Kidney (tissue), 22 donors: ENCODE measurements at places on chromosomes 6 and 20. TPM values are rescaled to one million over a fixed set of nuclear protein-coding genes. Genes with fewer than 3 reads are reported as not detected.

Gene GRM1
- 0.82 TPM for polyA plus RNA-seq

Gene SNAP25
- polyA plus RNA-seq, result 1.4 TPM

DNA sequence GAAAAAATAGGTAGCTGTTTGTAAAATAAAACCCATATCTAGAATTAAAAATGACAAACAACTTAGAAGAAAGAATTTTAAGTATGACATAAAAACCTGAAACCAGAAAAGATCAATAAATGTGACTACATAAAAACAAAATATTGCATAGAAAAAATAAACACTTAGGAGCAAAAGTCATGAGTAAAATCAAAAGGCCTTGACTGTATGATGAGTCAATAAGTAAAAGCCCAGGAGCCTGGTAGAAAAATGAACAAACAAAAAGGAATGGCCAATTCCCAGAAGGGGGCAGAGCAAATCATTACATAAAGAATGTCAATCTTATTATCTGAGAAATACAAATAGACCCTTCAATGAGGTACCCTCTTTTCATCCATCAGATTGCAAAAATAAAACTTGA, 20.7 kb upstream of the ENPP1 start:
- H3K27me3 ChIP-seq, result no peaks in the 10 kb centered on the region
- no peaks in the 10 kb centered on the region for H3K4me1 ChIP-seq
- no peak overlapping the region for H3K4me3 ChIP-seq
- no peak overlapping the region for H3K27ac ChIP-seq
- H3K36me3 ChIP-seq, result no peaks in the 10 kb centered on the region
- no peak for DNase-seq

- H3K4me3 ChIP-seq, result no peak overlapping the region
- no peaks in the 10 kb centered on the region for H3K4me1 ChIP-seq
- no peak for DNase-seq
- no peaks in the 10 kb centered on the region for H3K36me3 ChIP-seq
- H3K27me3 ChIP-seq, result no peaks in the 10 kb centered on the region
Observed at GRCh38 chr6:46655803-46656202, 3.0 kb downstream of the SLC25A27 start.

DNA sequence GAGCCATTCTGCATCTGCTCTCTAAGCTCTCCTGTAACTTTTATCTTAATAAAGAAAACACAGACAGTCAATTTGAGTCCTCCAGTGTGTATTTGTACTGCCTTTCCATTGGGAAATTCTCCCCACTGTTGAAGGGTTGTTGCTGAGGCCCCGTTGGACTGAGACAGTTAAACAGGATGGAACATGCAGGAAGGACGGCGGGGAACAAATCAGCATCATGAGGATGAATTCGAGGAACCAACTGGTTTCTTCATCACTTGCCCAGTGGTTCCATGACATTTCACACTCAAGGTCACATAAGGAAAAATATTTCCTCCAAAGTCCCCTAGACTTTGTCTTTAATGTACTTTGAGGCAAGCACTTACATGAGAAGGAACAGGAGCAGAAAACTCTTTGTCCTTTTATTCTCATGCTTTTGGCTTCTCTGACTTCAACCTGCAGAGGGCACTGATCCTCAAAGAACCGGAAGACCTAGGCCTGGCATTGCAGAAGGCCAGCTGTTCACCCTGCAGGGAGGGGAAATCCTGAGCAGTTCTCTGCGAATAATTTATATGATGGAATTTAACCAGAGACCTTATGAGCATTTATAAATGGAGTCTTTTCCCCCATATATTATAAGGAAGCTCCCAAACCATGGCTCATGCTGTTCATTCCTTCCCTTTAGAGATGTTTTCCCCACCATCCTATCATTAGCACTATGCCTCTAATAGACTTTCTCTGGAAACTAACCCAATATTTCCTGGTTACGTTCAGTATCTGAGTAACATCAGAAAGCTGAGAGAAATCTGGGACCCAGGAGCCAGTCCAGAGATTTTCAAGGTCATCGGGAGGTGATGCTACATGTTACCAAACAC, 55.2 kb upstream of the ADGRF1 start:
- no peak overlapping the region for H3K27ac ChIP-seq
- H3K36me3 ChIP-seq, result no peaks in the 10 kb centered on the region
- H3K4me1 ChIP-seq, result peaks cover 2% of the 10 kb centered on the region
- H3K4me3 ChIP-seq, result no peak overlapping the region
- no peaks in the 10 kb centered on the region for H3K27me3 ChIP-seq

DNA sequence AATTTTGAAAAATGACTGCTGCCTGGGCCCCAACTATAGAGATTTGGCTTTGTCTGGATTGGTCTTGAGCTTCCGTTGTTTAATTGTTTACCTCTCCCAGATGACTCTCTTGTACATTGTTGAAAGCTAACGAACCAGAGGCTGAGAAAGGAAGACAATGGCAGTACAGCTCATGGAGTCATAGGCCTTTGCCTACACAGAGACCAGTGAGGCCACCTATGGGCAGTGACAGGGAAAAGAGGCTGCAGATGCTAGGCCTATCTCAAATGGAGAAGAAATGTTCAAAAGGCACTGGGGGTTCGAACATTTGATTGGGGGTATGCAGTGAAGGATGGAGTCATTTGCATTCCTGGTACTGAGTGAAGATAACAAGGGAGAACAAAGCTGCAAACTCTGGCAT, 29.1 kb downstream of the OPN5 start:
- no peak overlapping the region for H3K4me3 ChIP-seq
- no peaks in the 10 kb centered on the region for H3K4me1 ChIP-seq
- no peaks in the 10 kb centered on the region for H3K27me3 ChIP-seq
- no peak for DNase-seq
- no peak overlapping the region for H3K27ac ChIP-seq

GRCh38 chr20:36017048-36017951, 48.9 kb downstream of the CNBD2 start:
- peak; percentile 91 for DNase-seq
- H3K4me1 ChIP-seq, result peaks cover 19% of the 10 kb centered on the region
- no peaks in the 10 kb centered on the region for H3K36me3 ChIP-seq
- H3K27ac ChIP-seq, result peak overlapping the region; percentile 95
- H3K27me3 ChIP-seq, result no peaks in the 10 kb centered on the region

- H3K4me3 ChIP-seq, result no peak overlapping the region
- H3K27me3 ChIP-seq, result peaks cover 36% of the 10 kb centered on the region
- no peaks in the 10 kb centered on the region for H3K4me1 ChIP-seq
- no peak overlapping the region for H3K27ac ChIP-seq
Observed at GRCh38 chr20:21096321-21097043, 9.7 kb downstream of the LINC00237 start.

DNA sequence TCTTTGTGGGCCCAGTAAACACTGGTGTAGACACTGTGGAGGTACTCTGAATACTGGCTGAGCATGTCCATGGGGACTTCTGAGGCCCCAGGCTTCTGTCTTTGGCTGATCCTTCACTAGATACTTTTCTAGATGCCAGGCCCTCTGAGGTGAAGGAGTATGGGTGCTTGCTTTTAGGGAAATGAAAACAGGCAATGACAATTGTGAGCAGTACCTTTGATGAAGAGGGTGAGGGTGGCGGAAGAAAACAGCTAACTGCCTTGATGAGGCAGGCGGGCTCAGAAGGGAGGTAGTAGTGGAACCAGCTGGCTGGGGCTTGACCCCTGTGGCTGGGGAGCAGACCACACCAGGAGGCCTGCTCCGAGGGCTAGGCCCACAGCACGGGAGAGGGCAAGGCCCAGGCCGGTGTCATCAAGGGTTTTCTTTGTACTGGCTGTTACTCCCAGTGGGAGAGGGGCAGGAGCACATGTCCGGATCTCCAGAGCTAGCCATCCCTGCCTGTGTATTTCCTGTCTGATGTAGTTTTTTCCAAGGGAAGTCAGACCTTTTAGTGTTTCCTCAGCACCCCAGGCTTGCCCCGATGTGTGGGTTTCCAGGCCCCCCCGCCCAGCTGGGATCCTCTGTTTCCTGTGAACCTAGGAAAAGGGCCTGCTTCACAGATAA, 3.9 kb downstream of the PLCG1 start:
- H3K27ac ChIP-seq, result peak overlapping the region; percentile 61
- H3K27me3 ChIP-seq, result no peaks in the 10 kb centered on the region
- H3K36me3 ChIP-seq, result peaks cover 5% of the 10 kb centered on the region
- H3K4me3 ChIP-seq, result no peak overlapping the region
- H3K4me1 ChIP-seq, result no peaks in the 10 kb centered on the region

- peak overlapping the region; percentile 23 for H3K27ac ChIP-seq
- no peak for DNase-seq
- no peaks in the 10 kb centered on the region for H3K36me3 ChIP-seq
Observed at GRCh38 chr20:49657118-49657901, 56.4 kb downstream of the B4GALT5 start.
